ENCODE measurements at places on chromosomes 5 and 9.

GRCh38 chr9:8962084-8962483, 1162.5 kb upstream of the DMAC1 start:
- peak; percentile 3 for DNase-seq

GRCh38 chr9:28503573-28503972, 930.3 kb upstream of the C9orf72 start:
- peak; percentile 47 for DNase-seq

GRCh38 chr5:115068239-115069086, 101.2 kb downstream of the TRIM36 start:
- DNase-seq: peak; percentile 55

GRCh38 chr9:75892216-75892911, 1.9 kb downstream of the PCSK5 start:
- peak; percentile 15 for DNase-seq

- DNase-seq: no peak
These were observed 20.4 kb downstream of the SLC25A25 start for GRCh38 chr9:128088253-128088945.

- no peak for DNase-seq
These were observed 14.5 kb downstream of the VAV2 start for GRCh38 chr9:133977421-133978201.

- no peak for DNase-seq
These were observed 2.4 kb downstream of the TLE4 start for GRCh38 chr9:79574136-79574535.

GRCh38 chr5:94849821-94850736, 231.6 kb downstream of the SLF1 start:
- peak; percentile 52 for DNase-seq

- DNase-seq: no peak
These were observed 219.9 kb downstream of the PRDM9 start for GRCh38 chr5:23727271-23727670.

DNA sequence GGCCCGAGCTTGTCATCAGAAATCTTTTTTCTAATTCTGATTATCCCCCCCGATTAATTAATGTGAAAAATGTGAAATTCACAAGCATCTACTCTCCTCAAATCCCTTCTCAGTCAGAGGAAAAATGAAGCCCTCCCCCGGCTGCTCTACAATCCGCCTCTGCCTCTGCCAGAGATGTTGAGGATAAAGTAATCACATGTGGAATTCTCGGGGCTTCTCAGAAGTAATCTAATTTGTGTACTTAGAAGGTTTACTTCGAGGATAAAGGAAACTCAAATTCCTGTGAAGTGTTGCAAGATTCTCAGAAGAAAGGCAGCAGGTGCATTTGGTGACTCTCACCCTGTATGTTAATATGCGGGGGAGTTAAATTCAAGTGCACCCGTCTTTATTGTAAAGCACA, 726.1 kb upstream of the ADAMTS16 start:
- DNase-seq: no peak

GRCh38 chr5:119200795-119201194, 129.9 kb downstream of the DMXL1 start:
- no peak for DNase-seq

DNA sequence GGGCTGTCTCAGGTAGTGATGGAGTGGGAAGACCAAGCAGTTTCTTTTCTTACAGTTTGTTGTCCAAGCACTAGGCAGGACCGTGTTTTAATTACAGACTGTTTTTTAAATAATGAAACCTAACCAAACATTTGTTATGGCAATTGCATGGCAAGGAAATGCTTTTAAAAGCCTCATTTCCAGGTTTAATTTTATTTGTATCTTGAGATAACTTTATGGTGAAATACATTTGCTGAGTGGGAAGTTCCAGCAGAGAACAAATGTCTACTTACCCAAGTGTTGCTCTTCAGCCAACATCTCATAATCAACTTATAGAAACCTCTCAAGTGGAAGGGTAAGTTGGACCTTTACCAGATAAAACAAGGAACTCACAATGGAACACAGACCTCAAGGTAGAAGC, 11.8 kb upstream of the LHFPL2 start:
- no peak for DNase-seq

DNA sequence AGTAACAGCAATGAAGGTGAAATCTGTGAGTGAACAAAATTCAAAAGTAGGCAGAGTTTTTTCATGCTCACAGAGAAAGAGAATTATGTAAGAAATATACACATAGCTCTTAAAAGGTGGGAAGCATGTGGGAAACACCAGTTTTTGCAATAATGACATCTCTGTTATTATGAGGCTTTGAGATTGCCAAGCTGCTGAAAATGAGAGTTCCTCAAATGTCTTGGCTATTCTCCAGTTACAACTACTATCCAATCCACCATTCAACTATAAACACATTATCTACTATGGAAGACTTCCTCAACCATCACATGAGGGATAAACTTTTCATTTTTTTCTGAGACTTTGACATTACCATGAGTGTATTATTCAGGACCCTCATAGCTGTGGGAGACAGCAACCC, 420.8 kb upstream of the ACTBL2 start:
- no peak for DNase-seq

GRCh38 chr9:136492978-136493522, 10.2 kb upstream of the SEC16A start:
- no peak for DNase-seq

- no peak for DNase-seq
These were observed 551.1 kb downstream of the EFNA5 start for GRCh38 chr5:107119656-107120055.

GRCh38 chr5:75349663-75350062, 12.6 kb downstream of the HMGCR start:
- no peak for DNase-seq

- peak; percentile 64 for DNase-seq
These were observed 211.9 kb downstream of the ACTL7B start for GRCh38 chr9:108643731-108644510.

DNA sequence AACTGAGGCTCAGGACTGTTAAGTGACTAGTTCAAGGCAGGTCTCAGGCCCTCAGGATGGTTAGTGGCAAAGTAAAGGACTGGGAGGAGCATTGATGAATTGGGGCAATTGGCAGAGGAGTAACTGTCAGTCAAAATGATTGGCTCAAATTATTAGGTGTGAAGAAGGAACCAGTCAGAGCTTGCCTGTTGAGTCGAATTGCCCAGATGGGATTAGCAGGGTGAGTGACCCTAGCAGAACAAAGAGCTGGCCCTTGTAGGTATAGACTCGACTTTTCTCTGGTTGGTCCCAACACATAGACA, 2.6 kb upstream of the NSD1 start:
- no peak for DNase-seq

DNA sequence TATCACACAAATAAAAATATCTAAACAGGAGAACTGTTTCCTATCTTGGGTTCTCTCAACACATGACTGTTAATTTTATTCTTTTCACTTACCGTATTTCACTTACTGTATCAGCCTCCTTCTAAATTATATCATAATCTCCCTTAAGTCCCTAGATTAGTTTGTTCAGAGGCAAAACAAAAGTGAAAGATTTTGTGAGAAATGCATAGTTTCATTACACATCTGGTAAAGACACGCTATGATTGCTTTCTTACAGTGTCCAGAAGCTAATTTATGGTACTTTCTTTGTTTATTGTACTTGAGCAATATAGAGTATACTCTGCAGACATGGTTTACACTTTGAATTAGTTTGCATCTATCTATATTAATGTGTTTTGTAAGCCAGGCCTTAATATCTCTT, 159.7 kb upstream of the TLX3 start:
- DNase-seq: no peak

- peak; percentile 3 for DNase-seq
These were observed 192.9 kb downstream of the CRB2 start for GRCh38 chr9:123548741-123549545.

DNA sequence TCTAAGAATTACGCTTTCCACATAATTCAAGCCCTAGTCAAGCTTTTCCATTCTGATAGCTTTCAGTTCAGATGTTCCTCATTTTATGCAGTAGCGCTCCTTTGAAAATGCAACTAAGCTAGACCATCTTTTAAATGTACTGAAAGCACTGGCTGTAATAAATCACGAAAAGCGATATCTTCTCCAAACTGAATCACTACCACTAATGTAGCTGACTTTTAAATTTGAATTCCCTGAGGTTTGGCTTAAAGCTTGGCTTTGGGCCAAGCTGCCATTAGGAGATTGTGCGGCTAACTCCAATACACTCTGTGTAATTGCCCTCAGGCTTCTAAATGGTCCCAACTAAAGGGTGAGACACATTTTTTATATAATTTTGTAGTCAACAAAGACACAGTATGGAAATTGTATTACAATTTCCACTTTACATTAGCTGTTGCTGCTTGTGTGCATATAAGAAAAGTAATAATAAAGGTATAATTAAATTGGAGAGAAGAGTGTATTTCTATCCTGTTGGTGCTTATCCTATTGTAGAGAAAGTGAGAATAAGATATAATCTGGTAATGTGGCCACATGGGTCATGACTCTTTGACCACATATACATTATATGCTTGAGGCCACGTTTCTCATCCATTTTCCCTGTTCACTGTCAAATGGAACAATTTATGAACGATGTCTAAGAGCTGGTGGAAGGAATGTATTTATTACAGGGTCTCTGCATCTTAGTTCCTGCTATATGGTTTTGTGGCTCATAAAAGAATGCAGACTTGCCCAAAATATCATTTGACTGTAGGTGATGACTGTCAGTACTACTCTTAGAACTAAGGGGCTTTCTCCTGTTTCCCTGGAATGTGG, 118.7 kb upstream of the TAF11L2 start:
- DNase-seq: peak; percentile 88

DNA sequence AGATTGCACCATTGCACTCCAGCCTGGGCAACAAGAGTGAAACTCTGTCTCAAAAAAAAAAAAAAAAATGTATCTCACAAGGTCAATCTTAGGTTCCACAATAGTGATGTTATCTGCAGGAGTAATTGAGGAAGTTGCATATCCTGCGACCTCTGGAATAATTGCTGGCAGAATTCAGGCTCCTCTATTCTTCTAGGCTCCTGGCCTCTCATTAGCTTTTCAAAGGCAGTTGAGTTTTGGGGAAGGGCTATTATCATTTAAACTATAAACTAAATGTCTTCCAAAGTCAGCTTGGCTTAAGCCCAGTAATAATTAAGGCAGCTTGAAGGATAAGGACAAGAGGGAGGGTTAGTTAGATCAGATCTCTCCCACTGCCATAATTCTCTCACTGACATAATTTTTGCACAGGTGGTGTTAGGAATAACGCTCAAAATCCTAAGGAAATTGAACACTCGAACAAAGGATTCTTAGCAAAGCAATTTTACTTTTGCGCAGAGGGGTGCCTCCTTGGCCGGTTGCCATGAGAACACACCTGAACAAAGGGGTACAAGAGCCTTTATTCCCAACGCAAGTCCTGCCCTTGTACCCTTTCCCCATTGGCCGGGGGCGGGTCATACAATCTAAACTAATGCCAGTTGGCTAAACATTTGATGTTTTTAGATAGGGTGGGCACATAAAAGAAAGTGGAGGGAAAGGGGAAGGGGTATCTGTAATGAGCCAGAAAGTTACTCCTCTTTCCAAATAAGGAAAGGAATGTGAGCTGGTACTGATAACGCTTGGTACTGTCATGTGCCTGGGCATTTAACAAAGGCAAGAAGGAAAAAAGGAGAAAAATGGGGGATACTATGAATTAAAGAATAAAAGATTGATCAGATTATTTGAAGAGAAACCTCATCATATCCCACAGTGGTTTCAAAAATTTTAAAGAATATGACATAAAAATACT, 106.4 kb upstream of the CCNG1 start:
- no peak for DNase-seq
